ENCODE measurements at places on chromosomes 5 and 9.

DNA sequence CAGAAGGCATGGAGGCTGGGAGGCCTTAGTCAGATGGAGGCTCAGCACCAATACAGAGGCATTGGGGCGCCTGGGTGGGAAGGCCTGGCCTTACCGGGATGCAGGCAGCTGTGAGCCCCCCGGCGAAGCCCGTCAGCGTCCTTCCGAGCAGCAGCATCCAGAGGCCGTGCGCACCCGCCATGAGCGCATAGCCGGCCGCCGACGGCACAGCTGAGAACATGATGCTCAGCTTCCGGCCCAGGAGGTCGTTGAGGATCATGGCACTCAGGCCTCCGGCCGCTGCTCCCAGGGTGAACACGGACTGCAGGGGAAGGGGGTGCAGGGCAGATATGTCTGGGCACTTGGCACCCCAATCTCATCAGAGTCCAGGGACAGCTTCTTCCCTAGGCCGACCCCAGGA is 2.0 kb downstream of the SLC2A6 start:
- DNase-seq, result no peak

- DNase-seq, result no peak
Observed at GRCh38 chr5:77852068-77852513, 76.0 kb upstream of the TBCA start.

- no peak for DNase-seq
Observed at GRCh38 chr9:132985071-132985350, 6.5 kb downstream of the GFI1B start.

DNA sequence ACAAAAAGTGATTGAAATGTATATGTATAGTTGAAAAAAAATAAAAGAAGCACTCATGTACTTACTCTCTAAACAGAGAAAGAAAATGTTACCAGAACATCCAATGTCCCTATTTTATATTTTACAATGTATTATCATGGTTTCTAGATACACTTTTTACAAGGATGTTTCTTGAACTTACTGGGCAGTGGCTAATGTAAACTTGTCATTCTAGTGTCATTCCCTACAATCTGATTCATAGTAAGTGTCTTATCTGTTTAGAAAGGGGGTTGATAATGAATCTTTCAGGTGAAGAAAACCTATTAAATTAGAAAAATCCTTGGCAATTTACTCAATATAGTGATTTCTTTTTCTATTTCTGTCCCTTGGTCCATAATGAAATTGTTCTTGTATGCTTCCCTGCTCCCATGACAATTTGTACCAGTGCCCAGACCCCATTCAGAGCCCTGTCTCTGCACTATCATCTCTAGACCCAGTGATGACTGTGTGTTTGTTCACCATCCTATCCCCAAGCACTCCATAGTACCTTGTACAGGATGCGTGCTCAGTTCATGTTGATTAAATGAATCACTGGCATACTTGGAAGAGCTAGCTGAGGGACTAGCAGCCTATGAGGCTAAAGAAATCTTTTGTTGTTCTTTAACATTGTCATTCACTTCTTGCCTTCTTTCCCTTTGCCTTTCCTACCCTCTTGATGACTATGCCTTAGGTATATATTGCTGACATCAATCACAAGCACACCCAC is 101.2 kb downstream of the HMHB1 start:
- no peak for DNase-seq

- DNase-seq, result no peak
Observed at GRCh38 chr9:91677822-91678436, 254.3 kb upstream of the NFIL3 start.

DNA sequence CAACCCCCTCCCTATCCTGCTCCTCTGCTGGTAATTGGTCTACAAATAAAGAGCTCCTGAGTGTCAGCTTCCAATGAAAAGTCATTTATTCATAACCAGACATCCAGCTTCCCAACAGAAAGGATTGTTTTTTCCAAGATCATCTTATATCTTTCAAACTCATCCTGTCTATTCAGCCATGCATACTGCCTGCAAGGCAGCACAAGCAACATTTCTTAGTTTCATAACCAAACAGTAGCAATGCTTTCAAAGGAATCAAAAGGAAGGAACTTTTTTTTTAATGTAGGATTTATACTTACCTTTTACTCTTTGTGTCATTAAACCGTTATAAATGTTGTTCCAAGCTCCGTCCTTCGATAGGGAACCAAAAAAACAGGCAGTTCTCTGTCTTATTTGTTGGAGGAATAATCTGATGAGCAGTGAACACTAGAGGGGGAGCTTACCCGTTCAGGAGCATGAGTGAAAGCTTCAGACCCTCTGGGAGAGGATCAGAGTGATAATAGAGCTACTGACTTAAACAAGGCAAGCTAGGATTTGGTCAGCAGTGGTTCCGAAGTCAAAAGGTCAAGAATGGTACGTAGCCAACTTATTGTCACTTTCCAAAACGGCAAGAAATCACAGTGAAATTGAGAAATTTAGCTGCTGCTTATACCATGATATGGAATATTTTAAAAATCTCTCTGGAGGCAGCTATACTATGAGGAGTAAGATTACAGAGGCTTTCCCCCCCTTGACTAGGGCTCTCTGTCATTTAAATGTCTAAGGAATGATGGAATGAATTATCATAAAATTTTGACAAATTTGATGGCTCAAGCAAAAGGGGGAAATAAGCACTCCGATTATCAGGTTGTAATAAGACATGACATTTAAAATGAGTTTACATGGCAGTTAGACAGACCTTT is 892.9 kb downstream of the NR2F1-AS1 start:
- peak; percentile 29 for DNase-seq

DNA sequence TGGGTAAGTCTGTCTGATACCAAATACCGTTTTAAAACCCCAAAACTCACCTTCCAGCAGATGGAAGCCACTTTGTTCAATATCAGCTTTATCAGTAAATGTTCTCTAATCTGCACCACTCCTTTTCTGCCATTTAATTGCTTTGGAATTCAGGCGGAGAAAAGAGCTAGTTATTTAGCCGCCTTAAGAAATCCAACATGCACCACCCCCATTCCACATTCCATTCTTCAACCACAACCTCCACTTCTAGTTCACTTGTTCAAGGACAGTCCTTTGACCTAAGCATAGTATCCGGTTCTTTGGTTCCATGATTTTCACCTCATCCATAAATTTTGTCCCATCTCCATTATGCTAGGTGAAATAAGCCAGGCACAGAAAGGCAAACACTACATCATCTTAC is 240.1 kb downstream of the DNAH5 start:
- no peak for DNase-seq

DNA sequence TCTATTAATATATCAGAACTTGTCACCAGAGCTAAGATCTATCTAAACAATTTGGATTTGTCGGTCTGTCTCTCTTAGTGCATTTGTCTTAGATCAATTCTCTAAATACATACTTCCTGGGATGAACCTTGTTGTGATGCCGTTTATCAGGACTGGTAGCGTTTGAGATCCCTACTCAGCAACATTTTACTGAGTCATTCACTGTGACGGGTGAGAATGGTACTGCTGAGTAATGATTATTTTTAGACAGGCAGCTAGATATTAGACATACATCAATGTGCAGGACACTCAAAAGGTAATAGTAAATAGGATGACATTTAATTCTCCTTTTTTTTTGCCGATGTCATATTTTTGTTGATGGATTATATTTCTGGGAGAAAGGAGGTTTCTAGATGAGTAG is 209.0 kb downstream of the CSNK1G3 start:
- DNase-seq, result no peak

GRCh38 chr5:73998489-73998888 is 372.5 kb downstream of the ARHGEF28 start:
- no peak for DNase-seq

DNA sequence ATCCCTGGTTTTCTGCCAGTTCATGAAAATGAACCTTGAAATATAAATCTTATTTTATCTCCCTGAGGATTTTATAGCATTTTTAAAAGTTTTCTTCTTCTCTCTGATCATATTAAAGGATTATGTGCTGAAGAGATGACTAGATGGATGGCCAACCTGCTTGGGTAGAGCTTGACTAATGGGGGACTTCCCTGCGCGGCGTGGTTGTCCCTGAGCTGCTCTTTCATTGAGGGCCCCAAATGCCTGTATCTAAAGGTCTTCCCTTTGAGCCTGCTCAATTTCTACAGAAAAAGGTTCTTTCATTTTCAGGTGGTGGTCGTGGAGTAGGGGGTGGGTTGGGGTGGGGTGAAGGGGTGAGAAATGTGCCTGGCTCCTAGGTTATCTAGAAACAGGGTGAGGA is 20.5 kb upstream of the CDKN2AIPNL start:
- no peak for DNase-seq

- DNase-seq, result no peak
Observed at GRCh38 chr5:104513121-104513602, 950.6 kb upstream of the NUDT12 start.

- DNase-seq, result no peak
Observed at GRCh38 chr5:73673161-73673591, 47.2 kb downstream of the ARHGEF28 start.

DNA sequence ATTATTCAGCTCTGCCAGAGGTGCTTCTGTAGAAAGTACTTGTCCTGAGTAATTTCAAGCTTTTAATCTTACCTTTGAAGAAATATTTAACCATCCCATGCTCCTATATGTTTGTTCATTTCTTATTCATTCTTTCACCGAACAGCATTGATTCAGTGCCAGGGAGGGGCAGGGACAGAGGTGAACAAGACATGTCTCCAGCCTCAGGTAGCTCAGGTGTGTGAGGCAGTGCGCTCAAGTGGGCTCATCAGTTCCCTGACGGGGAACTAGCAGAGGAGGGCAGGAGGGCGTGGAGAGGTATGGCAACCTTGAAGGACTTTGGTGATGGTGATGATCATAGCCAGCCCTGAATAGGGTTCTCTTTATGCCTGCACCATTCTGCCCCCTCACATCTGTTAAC is 25.9 kb downstream of the ERGIC1 start:
- DNase-seq, result no peak

DNA sequence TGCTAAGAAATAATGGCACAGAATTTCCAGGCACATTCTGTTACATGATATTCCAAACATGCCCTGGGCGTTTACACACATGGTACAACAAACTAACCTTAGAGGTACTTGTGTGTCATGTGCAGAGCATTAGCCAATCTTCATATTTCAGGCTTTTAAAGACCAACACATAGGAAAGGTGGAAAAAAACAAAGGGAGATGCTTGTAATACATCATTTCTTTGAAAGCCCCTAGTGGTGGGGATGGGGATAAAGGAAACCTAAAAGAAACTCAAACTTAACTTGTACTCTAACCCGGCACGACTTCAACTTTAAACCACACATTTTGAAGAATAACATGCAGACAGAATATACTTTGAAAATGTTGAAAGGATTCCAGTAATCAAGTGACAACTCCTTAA is 133.6 kb downstream of the PTPRD start:
- no peak for DNase-seq

DNA sequence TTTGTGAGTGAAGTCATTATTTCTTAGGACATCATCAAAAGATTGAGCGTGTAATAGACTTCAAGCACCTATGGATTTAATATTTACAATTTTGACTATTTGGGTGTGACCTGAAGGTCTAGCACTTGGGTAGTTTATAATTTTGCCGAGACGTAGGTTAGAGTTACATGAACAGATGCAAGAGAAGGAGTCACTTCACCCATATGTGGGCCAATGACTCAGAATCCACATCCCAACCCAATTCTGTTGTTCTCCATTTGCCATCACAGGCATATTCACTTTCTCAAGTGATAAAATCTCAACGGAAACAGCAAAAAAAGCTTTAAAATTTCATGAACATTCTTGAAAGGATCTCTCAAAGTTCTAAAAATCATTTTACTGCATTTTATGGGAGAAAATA is 12.1 kb upstream of the ERAP1 start:
- DNase-seq, result no peak

GRCh38 chr9:37342493-37342892 is 80.0 kb upstream of the GRHPR start:
- no peak for DNase-seq

- DNase-seq, result no peak
Observed at GRCh38 chr9:76644171-76644570, 120.1 kb upstream of the PCA3 start.

- DNase-seq, result no peak
Observed at GRCh38 chr9:104068546-104068945, 25.6 kb upstream of the SMC2 start.

DNA sequence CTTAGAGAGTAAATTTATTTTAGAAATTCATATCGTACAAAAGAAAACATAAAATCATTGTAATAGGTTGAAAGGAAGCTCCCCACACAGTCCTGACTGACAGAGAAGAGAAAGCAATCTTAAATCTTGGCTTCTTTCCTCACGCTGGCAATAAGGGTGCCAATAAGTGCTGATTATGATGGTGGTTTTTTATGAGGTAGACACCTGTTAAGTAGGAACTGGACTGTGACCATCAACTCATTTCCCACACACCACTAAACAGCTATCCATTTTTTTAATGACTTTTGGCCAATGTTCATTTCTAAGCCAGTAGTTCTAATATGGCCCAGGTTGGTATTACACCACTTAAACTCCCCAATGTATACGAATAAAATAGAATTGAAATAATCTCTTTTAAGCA is 893.5 kb upstream of the NUDT12 start:
- no peak for DNase-seq

DNA sequence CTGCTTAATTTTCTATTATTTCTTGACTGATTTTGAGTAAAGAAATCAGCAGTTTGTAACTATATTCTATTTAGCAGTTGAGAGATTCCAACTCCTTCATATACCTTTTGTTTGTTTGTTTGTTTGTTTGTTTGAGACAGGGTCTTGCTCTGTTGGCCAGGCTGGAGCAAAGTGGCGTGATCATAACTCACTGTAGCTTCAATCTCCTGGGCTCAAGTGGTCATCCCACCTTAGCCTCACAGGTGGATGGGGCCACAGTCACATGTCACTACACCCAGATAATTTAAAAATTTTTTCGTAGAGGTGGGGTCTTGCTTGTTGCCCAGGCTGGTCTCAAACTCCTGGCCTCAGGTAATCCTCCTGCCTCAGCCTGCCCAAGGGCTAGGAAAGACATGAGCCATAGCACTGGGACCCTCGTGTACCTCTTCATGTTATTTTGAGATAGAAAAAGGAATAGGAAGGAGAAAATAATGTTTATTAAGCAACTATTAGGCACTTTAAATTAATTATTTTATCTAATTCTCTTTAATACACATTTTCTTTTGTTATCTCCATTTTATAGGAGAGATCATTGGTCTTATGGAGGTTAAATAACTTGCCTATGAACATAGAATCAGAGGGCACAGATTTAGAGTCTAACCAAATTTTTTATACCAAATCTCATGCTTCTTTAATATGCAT is 133.0 kb downstream of the ZNF608 start:
- no peak for DNase-seq

GRCh38 chr9:131873335-131873734 is 133.5 kb upstream of the RAPGEF1 start:
- no peak for DNase-seq
